ENCODE measurements at places on chromosomes 1 and 21.

DNA sequence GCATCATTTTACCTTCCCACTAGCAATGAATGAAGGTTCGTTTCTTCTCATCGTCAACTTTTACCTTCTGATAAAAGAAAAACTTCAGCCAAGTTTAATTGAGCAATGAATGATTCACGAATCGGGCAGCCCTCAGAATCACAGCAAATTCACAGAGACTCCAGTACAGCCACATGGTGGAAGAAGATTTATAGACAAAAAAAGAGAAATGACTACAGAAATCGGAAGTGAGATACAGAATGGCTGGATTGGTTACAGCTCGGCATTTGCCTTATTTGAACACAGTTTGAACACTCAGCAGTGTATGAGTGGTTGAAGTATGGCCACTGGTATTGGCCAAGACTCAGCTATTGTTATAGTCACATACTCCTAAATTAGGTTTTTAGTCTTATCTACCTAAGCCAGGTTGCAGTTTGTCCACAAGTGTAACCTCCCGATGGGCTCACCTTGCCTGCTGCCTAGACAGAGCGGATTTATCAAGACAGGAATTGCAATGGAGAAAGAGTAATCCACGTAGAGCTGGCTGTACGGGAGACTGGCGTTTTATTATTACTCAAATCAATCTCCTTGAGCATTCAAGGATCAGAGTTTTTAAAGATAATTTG, 15.3 kb downstream of the AK4 start:
- DNase-seq, result no peak

DNA sequence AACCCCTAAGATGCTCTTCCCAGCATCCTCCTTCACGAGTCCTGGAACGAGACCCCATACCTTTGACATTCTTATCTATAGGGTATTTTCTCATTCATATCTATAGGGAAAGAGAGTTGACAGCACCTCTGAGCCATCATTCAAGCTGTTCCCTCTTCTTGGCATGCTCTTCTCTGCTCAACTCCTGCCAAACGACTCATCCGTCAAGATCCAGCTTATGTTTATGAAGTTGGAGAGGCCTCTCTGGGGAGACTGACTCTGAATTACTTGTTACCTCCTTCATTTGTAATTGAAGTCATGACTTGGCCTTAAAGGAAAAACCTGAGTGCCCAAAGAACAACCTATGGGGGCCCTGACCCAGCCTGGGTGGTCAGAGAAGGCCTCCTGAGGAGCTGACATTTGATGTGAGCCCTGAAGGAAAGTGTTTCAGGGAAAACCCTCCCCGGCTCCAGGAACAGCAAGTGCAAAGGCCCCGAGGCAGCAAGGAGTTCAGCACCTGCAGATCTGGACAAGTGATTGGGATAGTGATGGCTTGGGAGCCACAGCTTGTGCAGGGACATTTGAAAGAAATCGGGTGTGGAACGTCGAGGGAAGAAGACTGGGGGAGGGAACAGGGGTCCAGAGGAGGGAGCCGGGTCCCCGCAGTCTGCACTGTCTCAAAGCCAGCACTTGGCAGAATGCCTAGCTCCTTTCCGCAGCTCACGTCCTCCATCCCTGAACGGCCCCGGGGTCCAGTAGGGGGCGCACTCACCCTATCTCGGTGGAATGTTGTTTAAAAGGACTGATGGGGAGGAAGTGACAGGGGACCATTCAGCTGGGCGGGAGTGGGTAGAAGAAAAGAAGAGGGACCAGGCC, 14.0 kb upstream of the CDA start:
- peak; percentile 93 for DNase-seq

GRCh38 chr1:221648201-221648600, 93.7 kb downstream of the DUSP10 start:
- DNase-seq, result no peak

- DNase-seq, result no peak
Observed at GRCh38 chr1:157624471-157624870, 26.6 kb upstream of the FCRL4 start.

GRCh38 chr1:230798491-230798890, 51.3 kb downstream of the CAPN9 start:
- DNase-seq, result no peak

DNA sequence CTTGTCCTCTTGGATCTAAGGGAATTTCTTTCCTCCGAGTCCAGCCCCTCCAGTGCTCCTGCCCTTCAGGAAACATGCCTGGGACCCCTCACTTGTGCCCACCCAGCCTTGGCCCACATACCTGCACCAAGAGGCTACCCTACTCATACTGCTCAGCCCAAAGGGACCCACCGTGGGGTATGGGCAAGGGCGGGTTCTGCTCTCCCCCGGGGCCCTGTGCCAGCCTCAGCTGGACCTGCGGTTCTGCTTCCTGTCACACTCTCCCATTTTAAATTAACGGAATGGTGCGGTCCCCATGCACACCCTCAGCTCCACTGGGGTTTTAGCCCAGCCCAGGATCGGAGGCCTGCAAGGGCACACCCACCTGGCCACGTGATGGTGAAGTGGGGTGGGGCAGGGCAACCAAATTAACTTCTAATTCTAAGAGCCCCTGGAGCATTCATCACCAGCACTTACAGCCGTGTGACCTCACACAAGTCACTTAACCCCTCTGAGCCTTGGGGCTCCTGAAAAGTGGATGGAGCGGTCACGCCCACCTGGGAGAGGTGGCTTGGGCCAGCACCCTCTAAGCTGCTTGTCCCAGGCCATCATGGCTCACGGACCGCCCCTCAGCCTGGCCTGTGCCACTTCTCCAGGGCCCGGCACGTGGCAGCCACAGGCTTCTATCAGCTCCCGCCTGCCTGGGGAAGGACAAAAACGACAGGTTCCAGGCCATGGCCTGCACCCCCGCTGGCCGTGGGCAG, 28.3 kb downstream of the TP73 start:
- DNase-seq, result peak; percentile 46
